ENCODE measurements at places on chromosomes 12 and 14.

GRCh38 chr14:68669603-68670358 lies 123.1 kb downstream of the ZFP36L1 start:
- DNase-seq, result peak; percentile 16

GRCh38 chr12:109020146-109020795 lies 597 bp downstream of the SVOP start:
- no peak for DNase-seq

GRCh38 chr14:72800848-72801370 lies 93.0 kb downstream of the DPF3 start:
- DNase-seq, result no peak

GRCh38 chr12:133233006-133233405 lies 2.7 kb downstream of the ANHX start:
- DNase-seq, result no peak

GRCh38 chr12:127526925-127527324 lies 740.0 kb upstream of the TMEM132C start:
- DNase-seq, result no peak

DNA sequence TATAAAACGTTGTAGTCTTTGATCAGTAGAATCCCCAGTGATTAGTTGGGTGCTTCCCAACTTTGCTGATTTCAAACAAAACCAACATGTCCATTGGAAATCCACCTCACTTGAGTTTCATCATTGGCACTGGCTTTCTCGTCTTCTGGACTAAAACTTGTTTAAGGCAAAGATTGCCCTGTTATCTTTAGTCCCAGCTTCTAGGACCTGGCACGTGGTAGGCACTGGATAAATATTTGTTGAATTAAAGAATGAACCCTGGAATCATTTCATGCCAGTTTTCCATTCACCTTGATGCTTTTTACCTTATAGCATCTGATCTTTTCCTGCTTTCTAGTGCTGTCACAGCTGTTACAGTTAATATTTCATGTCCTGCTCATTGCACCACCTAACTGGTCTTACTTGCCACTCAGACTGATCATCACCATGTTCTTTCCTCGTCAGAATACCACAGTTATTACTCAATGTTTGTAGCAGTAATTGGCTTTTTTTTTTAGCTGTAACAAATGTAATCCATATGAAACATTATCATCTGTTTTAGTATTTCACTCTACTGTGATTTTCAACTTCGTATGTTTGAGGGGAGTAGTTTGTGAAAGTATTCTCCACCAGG lies 7.3 kb upstream of the C12orf50 start:
- DNase-seq, result no peak

GRCh38 chr12:128793701-128794100 lies 30.1 kb downstream of the SLC15A4 start:
- DNase-seq, result no peak

- DNase-seq, result no peak
Observed at GRCh38 chr12:63863658-63864453, 19.4 kb downstream of the SRGAP1 start.

- no peak for DNase-seq
Observed at GRCh38 chr12:2194571-2194970, 141.8 kb downstream of the CACNA1C start.

GRCh38 chr12:67827820-67828383 lies 161.3 kb upstream of the IFNG-AS1 start:
- peak; percentile 66 for DNase-seq

DNA sequence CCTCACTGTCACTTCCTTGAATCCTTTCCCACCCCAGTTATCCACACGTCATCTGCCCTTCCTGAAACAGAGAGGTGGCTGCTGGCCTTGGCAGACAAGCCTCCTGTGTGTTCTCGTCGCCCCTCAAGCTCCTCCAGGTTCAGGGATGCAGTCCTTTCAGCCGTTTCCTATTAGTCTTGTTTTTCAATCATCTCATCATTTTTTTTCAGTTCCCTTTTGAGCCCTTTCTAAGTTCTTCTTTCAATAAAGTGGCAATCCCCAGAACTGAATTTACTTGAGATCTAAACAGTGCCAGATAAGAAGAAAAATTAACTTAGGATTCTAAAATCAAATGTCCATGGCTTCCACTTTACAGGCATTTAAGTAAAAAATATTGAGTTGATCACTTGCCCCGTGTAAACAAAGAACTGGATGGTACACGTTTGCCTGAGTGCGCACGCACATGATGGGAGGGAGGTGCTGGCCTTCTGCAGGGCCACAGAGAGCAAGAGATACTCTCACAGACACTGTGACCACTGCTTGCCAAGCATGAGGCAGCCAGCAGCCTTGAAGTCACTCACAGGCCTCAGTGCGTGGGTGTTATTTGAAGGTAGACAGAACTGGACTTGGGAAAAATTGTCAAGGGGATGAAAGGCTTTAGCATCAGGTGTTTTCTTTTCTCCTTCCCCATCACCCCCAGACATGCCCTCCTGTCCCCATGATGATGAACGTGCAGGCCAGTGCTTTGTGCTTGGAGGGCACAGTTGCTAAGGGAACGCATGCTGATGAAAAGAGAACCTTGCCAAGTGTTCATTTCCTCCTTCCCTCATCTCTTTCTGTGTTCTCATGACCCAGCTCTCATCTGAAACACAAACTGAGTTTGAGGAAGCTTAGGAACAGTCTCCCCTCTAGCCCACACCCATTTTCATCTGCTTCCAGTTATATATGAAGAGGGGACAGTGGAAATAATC lies 408.3 kb downstream of the EGLN3 start:
- DNase-seq, result peak; percentile 86

- peak; percentile 74 for DNase-seq
Observed at GRCh38 chr14:50396631-50397389, at the start of gene CDKL1. TSS of gene CDKL1 (minus strand) at chr14:50396881. CDS start at chr14:50395868, 1,013 bp downstream.

- no peak for DNase-seq
Observed at GRCh38 chr12:28814246-28814645, 334.8 kb upstream of the FAR2 start.
